Heart right ventricle (tissue), 16 donors: ENCODE measurements at places on chromosomes 13 and 19. TPM values are rescaled to one million over a fixed set of nuclear protein-coding genes. Genes with fewer than 3 reads are reported as not detected.

GRCh38 chr13:44053208-44053607, 173.5 kb downstream of the LACC1 start:
- H3K27ac ChIP-seq, result no peak overlapping the region
- no peaks in the 10 kb centered on the region for H3K27me3 ChIP-seq
- no peak for DNase-seq
- H3K4me1 ChIP-seq, result peaks cover 12% of the 10 kb centered on the region

- H3K27me3 ChIP-seq, result no peaks in the 10 kb centered on the region
- H3K36me3 ChIP-seq, result no peaks in the 10 kb centered on the region
- no peak for DNase-seq
- no peak overlapping the region for H3K4me3 ChIP-seq
- no peak overlapping the region for H3K27ac ChIP-seq
- no peaks in the 10 kb centered on the region for H3K4me1 ChIP-seq
Measured at GRCh38 chr13:61029064-61029463, 386.6 kb downstream of the PCDH20 start.

- DNase-seq, result no peak
- H3K4me1 ChIP-seq, result no peaks in the 10 kb centered on the region
- no peak overlapping the region for H3K4me3 ChIP-seq
- H3K27me3 ChIP-seq, result no peaks in the 10 kb centered on the region
- no peaks in the 10 kb centered on the region for H3K36me3 ChIP-seq
- no peak overlapping the region for H3K27ac ChIP-seq
Measured at GRCh38 chr13:47226516-47226915, 329.7 kb upstream of the HTR2A start.

DNA sequence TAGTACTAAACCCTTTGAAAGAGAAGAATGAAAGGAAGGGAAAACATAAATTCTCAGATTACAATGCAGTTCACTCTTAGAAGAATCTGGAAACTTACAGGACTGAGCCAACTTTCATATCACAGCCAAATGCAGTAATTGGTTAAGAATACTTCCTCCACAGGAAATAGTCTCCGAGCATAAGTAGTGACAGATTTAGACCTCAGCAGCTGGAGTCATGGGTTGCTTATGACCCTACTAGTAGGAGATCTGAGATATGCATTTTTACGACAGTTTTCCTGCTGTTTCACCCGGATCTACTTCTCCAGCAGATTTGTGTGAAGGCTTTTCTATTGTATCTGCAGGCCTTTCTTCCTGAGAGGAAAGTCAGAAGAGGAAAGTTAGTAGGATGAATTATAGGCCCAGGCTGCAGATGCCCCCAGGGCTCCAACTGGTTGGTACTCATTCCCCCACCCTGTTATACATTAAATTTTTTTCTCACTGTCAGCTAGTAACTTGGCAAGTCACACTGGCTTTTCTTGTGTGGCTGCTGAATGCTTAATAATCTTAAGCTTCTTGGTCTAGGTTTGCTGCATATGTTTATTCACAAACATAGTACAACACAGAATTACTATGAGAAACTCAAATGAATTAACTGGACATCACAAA, 1241.5 kb upstream of the MIR17HG start:
- no peak overlapping the region for H3K27ac ChIP-seq
- DNase-seq, result no peak
- H3K36me3 ChIP-seq, result no peaks in the 10 kb centered on the region
- no peaks in the 10 kb centered on the region for H3K4me1 ChIP-seq

GRCh38 chr19:7554990-7555864, 19.7 kb downstream of the PNPLA6 start:
- no peaks in the 10 kb centered on the region for H3K4me1 ChIP-seq
- H3K27ac ChIP-seq, result no peak overlapping the region
- peaks cover 93% of the 10 kb centered on the region for H3K36me3 ChIP-seq
- no peaks in the 10 kb centered on the region for H3K27me3 ChIP-seq

- peak overlapping the region; percentile 73 for H3K4me3 ChIP-seq
- H3K27me3 ChIP-seq, result no peaks in the 10 kb centered on the region
- H3K4me1 ChIP-seq, result peaks cover 35% of the 10 kb centered on the region
- peak; percentile 86 for DNase-seq
- peak overlapping the region; percentile 78 for H3K27ac ChIP-seq
Measured at GRCh38 chr19:13794398-13794756, 866 bp upstream of the ZSWIM4 start.

- H3K4me3 ChIP-seq, result no peak overlapping the region
- no peak for DNase-seq
- H3K36me3 ChIP-seq, result no peaks in the 10 kb centered on the region
Measured at GRCh38 chr13:24700539-24700938, 20.3 kb downstream of the ATP12A start.

Gene ZNF320
- 7.6 TPM for total RNA-seq

Gene CCDC194
- total RNA-seq, result 0.51 TPM
